B cell (primary cell): ENCODE measurements at places on chromosomes 3 and 15. TPM values are rescaled to one million over a fixed set of nuclear protein-coding genes. Genes with fewer than 3 reads are reported as not detected.

BSN gene
- 0.20 and 0.24 TPM in 2 replicates for total RNA-seq

CRYBG3 gene
- total RNA-seq, result 2.0 and 2.2 TPM in 2 replicates

TEX55 gene
- total RNA-seq, result not detected in 2 replicates

FMN1 gene
- 0.96 and 1.2 TPM in 2 replicates for total RNA-seq

GREM1 gene
- total RNA-seq, result not detected in 2 replicates

JMJD7 gene
- 41.1 and 43.9 TPM in 2 replicates for total RNA-seq

SLC6A20 gene
- 0.32 TPM in 1 of 2 replicates, not detected in the other for total RNA-seq

SLC28A2 gene
- total RNA-seq, result not detected in 2 replicates

C3orf20 gene
- 0.27 and 0.34 TPM in 2 replicates for total RNA-seq

ANKRD63 gene
- total RNA-seq, result 0.25 and 0.44 TPM in 2 replicates

MKRN2OS gene
- total RNA-seq, result not detected in 2 replicates

SERPINI2 gene
- not detected in 2 replicates for total RNA-seq

ZDHHC19 gene
- 0.73 and 0.91 TPM in 2 replicates for total RNA-seq

TRPM7 gene
- 77.2 and 86.4 TPM in 2 replicates for total RNA-seq

DNA sequence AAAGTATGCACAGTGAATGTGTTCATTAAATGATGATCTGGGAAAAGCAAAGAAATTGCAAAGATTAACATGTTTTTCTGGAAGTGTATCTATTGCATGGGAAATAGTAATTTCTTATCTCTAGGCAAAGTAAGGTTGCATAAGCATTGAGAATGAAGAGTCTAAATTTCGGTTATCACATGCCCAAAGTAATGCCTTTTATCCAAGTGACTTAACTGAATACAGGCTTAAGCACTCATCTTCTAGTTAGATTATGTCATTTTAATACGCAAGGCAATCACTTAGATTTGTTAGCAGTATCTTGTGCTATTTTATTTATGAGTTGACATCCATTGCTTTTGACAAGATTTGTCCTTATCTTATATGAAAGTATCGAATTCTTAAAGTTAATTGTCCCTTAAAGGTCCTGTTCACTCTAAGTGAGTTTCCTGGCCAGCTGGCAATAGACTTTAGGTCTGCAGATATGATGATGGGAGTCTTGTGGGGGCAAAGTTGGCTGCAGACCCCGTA is 100.5 kb downstream of the NAALADL2 start:
- no peaks in the 10 kb centered on the region for H3K36me3 ChIP-seq
- H3K4me1 ChIP-seq, result no peaks in the 10 kb centered on the region
- H3K4me3 ChIP-seq, result no peak overlapping the region
- H3K27ac ChIP-seq, result no peak overlapping the region
- no peaks in the 10 kb centered on the region for H3K27me3 ChIP-seq
- DNase-seq, result no peak

DNA sequence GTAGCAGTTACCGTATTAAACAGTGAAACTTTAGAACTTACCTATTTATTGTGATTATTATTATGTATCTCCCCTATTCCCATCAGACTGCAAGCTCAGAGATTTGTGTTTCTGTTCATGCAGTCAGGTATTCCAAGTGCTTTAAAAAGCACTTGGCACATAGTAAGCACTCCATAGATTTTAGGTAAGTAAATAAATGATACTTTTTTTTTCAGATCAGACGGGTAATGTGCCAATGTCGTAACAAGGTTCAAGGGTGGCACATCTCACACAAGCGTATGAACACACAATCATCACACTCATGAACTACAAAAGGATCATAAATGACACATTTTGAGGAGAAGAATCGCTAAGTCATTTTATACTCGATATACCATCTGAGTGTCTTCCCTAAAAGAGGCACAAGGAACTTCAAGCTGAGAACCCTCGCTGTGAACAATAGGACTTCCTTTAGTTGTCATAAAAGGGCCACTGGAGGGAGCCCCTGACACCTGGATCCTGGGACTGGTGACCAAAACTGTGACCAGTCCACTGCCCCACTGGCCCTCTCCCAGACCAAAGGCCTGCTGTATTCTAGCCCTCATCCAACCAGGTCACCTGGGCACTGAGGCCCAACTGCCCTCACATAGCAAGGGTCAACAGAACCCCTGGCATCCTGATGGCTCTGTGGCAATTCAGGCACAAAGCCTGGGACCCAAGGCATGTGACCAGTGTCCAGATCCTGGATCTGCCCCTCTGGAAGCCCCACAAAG is 32.1 kb downstream of the KIF9 start:
- no peaks in the 10 kb centered on the region for H3K27me3 ChIP-seq
- H3K4me3 ChIP-seq, result no peak overlapping the region
- H3K27ac ChIP-seq, result no peak overlapping the region

DNA sequence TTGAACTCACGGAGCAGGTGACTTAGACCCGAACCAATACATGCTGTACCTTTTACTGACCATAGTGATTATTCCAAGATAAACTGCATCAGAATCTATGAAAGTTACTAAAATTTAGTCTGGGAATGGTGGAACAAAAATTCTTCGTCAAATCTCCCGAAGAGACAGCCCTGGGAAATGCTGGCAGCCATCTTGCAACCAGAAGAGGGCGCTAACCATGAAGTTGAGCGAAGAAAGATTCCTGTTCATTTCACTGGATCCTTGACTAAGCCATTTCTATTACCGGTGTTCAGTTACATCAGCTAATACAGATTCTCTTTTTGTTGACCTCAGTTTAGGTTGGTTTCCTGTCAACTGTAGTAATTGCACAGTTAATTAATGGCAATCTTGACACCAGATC is 199.6 kb downstream of the SLC9A9 start:
- no peak overlapping the region for H3K27ac ChIP-seq
- H3K4me3 ChIP-seq, result no peak overlapping the region
- peaks cover 5% of the 10 kb centered on the region for H3K36me3 ChIP-seq
- H3K4me1 ChIP-seq, result peaks cover 9% of the 10 kb centered on the region
- H3K27me3 ChIP-seq, result no peaks in the 10 kb centered on the region
- DNase-seq, result no peak

DNA sequence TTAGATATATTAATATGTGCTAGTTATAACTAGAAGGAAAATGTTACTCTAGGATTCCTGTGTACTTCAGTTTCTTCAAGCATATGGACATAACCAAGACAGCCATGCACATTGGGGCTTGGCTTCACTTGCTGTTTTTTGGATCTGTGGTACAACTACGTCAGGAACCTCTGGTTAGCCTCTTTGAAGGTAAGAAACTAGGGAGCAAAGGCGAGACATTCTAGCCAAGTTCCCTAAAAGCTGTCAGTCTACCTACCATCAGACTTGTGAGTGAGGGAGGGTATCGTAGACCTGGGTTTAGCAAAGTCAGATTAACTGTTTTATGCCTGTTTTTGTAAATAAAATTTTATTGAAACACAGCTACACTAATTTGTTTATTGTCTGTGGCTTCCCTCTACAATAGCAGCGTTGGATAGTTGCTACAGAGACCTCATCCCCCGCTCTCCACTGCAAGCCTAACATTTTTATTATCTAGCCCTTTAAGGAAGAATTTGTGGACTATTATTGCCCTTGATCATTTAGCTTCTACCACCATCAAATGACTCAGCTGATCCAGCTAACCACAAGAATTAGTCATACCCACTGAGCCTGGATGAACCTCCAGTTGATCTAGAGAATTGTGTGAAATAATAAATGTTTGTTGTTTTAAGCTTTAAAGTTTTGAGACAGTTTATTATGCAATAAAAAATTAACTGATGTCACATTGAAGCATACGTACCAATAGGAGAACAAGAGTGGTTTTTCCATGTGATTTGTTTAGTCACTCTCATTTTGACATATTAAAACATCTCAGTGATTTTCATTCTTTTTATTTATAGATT is 58.1 kb downstream of the RSRC1 start:
- no peaks in the 10 kb centered on the region for H3K36me3 ChIP-seq
- H3K4me1 ChIP-seq, result no peaks in the 10 kb centered on the region
- H3K4me3 ChIP-seq, result no peak overlapping the region
- H3K27ac ChIP-seq, result no peak overlapping the region
- no peak for DNase-seq

DNA sequence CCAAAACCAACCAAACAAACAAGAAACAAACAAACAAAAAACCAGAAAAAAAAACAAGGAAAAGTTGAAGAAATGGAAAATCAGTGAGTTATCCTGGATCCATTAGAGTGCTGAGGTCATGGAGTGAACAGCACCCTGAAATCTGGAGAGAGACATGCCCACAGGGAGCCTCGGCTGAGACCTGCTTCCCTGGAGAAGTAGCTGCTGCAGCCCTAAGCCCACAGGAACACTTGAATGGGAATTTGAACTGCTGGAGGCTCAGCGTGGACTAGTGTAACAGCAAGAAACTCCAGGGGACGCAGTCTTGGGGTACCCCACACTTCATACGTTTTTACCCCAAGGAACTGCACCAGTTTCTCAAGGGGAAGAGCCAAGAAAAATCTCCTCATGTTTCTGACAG is 144.1 kb upstream of the UBE3A start:
- H3K27me3 ChIP-seq, result no peaks in the 10 kb centered on the region
- H3K4me3 ChIP-seq, result no peak overlapping the region
- DNase-seq, result no peak
- no peaks in the 10 kb centered on the region for H3K4me1 ChIP-seq

DNA sequence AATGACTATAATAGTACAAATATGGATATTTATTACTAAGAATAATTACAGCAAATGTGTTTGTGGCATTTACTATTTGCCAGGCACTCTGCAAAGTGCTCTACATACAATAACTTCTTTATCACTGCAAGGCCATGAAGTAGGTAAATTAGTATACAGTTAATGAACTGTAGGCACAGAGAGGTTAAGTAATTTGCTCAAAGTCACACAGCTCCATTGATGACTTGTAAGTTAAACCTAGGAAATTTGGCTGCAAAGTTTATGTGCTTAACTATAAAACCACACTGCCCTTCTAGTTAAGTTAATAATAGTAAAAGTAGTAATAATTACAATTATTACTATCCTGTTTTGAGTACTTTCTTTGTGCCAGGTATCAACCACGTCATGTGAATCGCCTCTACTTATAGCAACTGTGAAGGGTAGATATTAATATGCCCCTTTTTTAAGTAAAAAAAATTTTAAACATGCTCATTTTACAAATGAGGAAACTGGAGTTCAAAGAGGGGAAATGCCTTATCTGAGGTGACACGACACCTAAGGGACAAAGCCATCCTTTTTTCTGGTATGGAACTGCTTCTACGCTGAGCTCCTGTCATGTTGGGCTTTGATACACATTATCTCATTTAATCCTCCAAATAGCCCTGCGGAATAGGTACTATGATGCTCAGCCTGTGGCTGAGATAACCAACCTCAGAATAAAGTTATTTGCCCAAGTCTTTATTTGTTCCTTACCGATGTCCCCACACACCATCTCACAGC is 8.5 kb downstream of the BHLHE40 start:
- no peaks in the 10 kb centered on the region for H3K36me3 ChIP-seq
- peak; percentile 44 for DNase-seq
- H3K27me3 ChIP-seq, result no peaks in the 10 kb centered on the region
- no peak overlapping the region for H3K4me3 ChIP-seq
- H3K27ac ChIP-seq, result peak overlapping the region; percentile 92

DNA sequence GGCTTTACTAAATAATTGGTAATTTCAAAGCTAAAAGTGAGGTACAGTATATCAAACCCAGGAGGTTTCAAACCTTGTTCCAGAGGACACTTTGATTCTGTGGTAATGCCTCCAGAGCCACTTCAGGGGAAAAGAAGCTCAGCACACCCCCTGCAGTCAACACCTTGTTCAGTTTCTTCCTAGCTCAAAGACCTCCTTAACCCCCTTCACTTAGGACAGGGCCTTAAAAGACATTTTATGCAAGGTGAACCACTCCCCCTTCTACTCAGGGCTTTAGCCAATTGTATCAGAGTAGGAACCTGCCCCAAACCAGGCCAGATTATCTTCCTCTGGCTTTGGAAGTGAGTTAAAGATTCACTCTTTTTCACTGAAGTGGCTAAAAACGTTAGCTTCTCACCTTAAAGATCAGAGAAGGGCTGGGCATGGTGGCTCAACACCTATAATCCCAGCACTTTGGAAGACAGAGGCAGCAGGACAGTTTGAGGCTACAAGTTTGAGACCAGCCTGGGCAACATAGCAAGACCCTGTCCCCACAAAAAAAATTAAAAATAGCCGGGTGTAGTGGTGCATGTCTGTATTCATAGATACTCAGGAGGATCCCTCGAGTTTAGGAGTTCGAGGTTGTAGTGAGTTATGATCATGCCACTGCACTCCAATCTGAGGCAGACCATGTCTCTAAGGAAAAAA is 3.4 kb downstream of the DENND6A start:
- peaks cover 23% of the 10 kb centered on the region for H3K4me1 ChIP-seq
- H3K4me3 ChIP-seq, result no peak overlapping the region
- H3K27me3 ChIP-seq, result no peaks in the 10 kb centered on the region
- peaks cover 3% of the 10 kb centered on the region for H3K36me3 ChIP-seq
- H3K27ac ChIP-seq, result no peak overlapping the region

- no peak for DNase-seq
- no peaks in the 10 kb centered on the region for H3K4me1 ChIP-seq
- no peaks in the 10 kb centered on the region for H3K27me3 ChIP-seq
- no peaks in the 10 kb centered on the region for H3K36me3 ChIP-seq
- no peak overlapping the region for H3K4me3 ChIP-seq
Measured at GRCh38 chr3:159941038-159942000, 47.3 kb upstream of the IL12A start.

DNA sequence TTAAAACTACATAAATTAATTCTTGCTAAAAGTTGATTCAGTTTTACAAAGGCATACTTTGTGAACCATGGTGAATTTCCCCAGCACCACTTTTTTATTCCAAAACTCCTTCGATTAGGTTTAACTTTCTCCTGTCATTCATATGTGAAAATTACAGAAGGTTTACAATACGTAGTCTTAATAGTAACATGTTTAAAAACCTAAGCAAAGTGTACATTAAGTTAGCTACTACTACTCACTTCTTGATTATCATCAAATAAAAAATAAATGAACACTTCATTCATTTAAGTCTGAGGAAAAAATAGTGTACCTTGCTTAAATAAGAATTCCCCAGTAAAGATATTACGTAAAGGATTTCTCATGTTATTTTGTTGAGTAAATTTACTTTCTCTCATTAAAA is 38.6 kb downstream of the DCUN1D1 start:
- H3K4me3 ChIP-seq, result no peak overlapping the region
- H3K36me3 ChIP-seq, result peaks cover 5% of the 10 kb centered on the region
- H3K4me1 ChIP-seq, result peaks cover 4% of the 10 kb centered on the region
- H3K27ac ChIP-seq, result no peak overlapping the region
- no peaks in the 10 kb centered on the region for H3K27me3 ChIP-seq

DNA sequence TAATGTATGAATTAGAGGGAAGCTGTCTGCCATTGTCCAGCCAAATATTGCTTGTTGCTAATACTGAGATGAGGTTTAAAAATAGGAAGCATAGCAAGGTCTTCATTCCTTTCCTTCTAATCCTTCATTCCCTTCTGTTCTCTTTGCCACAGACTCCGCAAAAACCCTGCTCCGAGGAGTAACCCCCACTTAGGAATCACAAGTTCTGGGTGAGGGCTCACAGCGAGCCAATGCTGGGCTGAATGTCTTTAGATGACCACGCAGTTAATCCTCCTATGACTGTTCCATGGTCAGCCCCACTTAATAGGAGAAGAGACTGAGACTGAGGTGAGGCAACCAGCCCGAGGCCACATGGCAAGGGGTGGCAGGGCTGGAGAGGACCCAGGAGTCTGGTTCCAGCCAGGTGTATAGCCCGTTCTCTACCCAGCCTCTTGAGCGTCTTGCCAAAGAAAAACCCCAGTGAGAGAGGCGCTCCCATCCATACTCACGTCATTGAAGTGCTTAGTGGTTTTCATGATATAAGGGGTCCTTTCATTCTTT is 44.9 kb upstream of the CTSH start:
- peaks cover 26% of the 10 kb centered on the region for H3K4me1 ChIP-seq
- no peak overlapping the region for H3K27ac ChIP-seq
- H3K4me3 ChIP-seq, result no peak overlapping the region
- no peak for DNase-seq
- H3K36me3 ChIP-seq, result no peaks in the 10 kb centered on the region
